Hematopoietic multipotent progenitor cell treated with erythropoietin and hydrocortisone succinate and interleukin-3 and kit ligand, for 15 days (in vitro differentiated cells): ENCODE measurements at places on chromosomes 3 and 15.

DNA sequence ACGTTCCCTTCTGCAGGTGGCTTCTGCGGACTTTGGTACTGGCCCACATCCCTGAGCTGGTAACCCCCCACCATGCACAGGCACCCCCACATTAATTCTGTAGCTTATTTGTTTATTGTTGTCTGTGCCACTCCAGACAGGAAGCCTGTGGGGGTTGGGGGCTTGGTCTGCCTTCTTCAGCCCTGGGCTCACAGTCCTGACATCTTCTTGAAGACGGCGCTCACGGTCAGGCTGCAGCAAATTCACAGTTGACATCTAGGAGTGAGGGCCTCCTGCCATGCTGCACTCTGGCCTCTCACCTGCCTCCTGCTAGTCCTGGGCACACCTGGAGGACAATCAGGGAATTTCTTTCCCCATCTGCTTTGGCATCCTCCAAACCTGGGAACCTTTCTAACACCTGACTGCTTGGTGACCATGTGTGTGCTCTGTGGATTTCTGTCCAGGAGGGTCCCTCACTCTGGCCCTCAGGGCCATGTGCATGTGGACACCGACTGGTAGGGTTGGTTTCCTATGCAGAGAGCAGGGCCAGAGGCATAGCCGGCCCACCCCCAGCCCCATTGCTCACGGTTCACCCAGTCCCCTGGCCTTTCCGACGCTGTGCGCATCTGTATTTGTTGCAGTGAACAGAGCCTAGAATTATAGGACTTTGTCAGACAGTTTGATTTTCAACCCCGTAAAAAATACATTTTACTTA, 68.8 kb downstream of the APBA2 start:
- DNase-seq, result no peak

DNA sequence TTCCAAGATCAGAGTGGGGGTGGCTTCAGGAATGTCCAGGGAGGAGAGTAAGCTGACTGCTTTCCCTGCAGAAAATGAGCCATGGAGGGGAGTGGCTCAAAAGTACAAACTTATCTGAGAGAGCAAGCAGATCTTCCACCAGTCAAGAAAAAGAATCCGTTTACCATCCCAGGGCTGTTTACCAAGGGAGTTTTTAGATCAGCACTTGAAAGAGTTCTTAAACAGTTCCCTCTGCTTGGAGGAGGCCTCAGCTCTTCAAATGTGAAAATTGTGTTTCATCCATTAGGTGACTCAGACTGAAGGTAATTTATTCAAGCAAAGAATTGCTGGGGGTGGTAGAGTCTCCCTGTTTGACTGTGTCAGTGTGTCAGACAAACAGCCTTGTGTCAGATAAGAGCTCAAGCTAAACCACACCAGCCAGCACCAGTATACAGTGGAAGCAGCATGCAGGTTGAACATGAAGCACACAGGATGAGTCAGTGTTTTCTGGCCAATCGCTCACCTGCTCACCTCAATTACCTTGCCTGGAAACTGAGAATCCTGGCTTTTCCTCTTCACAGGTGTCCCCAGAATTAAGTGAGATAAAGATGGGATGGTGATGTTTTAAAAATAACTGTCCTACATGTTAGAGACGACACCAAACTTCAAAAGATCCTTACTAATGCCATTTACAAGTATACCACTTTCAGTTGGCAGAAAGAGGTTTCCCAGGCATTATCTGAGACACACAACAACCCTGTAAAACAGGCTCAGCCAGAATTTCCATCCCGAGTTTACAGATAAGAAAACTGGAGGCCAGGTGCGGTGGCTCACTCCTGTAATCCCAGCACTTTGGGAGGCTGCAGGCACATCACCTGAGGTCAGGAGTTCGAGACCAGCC, 21.7 kb downstream of the SH3BP5 start:
- DNase-seq, result no peak

- no peak for DNase-seq
These were observed 216.2 kb upstream of the UBE2E2 start for GRCh38 chr3:22986958-22987357.

GRCh38 chr3:7964899-7965298, 536.7 kb upstream of the LMCD1 start:
- no peak for DNase-seq

DNA sequence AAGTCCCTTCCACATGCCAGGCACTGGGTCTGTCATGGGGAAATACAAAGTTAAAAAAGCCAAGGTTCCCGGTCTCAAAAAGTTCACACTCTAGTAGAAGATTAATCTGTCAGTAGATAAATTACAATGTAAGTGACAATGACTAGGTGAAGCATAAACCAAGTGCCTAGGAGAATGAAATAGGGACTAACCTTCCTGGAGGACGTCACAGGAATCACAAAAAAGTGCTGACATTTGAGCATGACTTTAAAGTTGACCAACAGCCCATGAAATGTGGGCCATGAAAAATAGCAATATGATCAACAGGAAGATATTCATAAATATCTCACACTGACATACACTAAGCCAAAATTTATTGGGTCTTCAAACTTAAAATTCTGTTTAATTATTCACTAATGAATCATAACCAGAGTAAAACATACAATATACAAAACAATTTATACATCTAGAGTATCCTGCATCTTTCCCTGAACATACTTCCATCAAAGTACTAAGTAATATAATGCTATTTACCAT, 20.0 kb downstream of the COPS2 start:
- DNase-seq, result no peak

DNA sequence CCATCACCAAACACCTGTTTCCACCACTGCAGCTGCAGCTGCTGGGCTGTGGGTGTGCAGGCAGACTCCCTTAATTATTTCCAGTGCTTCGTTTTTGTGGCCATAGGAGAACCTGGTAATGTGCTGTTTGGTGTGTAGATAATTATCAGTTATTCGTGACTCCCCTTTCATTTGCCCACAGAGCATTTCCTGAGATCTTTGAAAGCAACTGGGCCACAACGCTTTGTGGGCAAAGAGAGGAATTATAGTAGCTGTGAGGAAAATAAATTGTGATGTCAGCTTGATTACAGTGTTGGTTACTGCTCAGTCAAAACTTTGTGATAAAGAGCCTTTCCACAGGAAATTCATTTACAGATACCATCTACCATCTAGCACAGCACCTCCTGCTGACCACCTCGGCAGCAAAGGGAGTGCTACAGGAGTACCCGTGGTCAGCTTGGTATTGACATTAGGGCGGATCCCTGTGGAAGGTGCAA, 193.3 kb upstream of the SLCO3A1 start:
- DNase-seq, result no peak

DNA sequence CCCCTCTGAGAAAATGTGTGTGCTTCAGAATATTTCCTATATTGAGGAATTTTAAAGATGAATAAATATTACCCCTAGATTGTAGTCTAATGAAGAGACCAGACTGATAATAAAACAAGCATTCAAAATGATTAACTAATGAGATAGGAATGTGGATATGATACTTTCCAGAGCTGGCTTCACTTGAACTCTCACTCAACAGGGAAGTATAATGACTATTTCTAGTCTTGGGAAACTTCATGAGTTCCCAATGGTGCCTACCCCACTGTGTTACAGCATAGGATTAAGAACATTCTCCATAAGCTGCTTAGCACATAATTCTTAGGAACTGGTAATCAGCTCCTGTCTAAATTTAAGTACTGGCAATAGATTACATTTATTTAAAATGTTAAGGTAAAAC, 261.5 kb upstream of the ZNF385D start:
- no peak for DNase-seq

GRCh38 chr15:37028625-37029296, 71.6 kb downstream of the MEIS2 start:
- no peak for DNase-seq

DNA sequence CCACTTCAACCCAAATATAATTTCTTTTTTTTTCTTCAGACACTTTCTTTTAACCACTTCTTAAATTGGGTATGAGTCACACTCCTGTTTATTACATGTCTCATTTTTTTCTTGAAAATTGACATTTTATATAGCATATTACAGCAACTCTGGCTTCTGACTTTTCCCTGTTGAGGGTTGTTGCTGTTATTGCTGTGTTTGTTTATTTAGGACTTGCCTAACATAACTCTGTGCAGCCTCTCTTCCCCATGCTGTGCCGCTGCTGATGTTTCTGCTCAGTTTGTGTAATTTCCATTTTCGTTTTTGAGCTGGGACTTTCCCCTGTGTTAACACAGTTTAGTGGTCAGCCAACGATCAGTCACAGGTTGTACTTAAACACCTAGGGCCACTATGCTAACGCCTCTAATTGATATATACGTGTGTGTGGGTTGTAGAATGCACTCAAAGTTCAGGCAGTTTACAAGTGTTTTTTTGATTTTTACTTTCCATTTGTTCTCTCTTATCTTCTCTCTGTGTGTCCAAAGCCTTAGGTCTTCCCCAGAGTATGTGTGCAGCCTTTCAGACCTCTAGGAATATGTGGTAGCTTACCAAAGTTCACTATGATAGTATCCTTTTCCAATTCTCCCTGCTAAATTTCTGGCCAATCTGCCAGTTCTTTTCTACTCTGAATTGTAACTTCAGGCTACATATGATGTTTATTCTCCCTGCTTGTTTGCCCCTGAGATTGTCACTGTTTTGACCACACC, 337.2 kb downstream of the ZBTB20 start:
- DNase-seq, result no peak

DNA sequence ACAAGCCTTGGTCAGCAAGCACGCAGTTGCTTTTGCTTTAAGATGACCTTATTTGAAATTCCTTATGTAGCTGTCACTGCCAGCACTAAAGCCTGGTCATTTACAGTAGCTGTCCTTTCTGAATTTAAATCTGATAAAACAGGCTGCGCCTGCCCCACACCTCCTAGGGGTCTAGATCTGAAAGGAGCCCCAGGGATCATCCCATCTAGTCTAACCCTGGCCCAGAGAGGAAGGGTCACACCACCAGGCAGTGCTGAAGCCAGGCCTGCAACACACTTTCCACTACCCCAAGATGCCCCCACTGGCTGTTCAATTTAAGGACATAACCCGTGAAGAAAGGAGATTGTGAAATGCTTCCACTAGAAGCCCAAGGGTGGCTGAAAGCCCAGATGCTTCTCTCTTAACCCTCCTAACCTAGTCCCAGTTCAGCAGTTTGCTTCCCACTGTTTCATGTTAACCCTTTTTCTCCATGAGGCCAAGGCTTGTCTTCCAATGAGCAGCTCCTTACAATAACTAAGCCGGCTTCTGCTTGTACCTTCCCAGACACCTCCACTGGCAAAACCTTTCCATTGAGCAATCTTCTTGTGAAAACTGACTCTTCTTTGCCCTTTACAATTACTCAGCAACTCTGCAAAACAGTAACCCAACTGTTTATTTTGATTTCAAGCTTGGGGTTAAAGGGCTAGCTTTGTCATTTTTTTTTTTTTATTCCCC, 198.9 kb upstream of the LPP start:
- no peak for DNase-seq
